ENCODE measurements at places on chromosomes 4 and X.

GRCh38 chrX:68829582-68830418 is 979 bp downstream of the EFNB1 start:
- no peak for DNase-seq

DNA sequence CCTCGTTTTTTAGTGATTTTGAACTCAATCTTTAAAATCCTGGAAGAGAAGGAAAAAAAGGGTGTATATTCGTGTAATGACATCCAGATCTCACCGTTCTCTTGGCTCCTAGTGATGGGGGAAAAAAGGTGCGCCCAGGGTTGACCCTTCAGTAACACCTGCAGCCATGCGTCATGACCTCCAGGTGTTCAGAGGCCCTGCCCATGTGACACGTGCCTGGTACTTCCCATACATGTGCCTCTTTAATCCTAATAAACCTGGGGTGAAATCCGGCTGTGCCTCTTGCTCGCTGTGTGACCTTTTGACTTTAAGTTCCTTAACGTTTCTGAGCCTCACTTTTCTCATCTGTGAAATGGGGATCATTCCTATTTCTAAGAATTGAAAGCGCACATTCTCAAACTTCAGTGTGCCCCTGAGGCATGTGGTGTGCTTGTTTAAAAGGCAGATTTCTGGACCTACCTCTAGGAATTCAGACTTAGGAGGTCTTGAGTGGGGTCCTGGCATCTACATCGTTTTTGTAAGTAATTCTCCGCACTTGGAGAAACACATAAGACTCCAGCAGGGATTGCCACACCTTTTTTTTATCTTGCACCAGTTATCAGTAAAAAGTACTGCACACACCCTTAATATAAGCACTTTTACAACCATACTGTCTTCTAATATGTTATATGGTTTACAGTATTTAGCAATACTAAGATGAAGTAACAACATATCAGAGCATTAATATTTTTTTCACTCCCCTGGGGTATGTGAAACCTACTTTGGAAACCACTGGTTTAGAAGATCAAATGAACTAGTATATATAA is 90.1 kb downstream of the RELL1 start:
- no peak for DNase-seq

GRCh38 chrX:2828959-2829411 is 255 bp downstream of the GYG2 start:
- no peak for DNase-seq

DNA sequence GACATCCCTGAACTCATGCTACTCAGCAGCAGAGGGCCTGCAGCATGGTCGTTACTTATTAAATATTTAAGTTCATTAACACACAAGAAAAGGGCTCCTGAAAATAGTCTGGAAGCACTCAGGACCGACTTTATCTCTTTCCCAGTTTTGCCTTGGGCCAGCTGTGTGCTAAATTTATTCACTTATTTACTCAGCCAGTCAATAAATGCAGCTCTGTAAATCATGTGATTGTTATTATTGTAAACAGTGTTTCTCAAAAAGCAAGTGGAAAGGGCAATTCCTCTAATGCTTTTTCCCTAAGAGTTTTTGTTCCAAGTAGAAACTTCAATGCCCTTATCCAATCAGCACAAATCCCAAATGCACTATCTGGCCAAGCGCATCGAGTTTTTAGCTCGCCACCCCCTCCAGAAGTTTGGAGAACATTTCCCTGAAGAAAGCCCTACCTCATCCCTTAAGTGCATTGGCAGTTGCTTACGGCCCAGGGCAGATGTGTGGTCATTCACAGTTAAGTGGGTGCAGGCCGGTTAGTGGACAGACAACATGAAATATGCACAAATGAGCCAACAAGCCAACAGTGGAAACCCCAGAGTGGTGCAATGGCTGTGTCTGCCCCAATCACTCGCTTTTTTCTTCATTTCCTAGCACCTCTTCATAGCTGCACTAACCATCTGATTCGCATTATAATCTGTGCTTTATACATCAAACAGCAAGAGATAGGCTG is 125.8 kb downstream of the SMIM20 start:
- no peak for DNase-seq

DNA sequence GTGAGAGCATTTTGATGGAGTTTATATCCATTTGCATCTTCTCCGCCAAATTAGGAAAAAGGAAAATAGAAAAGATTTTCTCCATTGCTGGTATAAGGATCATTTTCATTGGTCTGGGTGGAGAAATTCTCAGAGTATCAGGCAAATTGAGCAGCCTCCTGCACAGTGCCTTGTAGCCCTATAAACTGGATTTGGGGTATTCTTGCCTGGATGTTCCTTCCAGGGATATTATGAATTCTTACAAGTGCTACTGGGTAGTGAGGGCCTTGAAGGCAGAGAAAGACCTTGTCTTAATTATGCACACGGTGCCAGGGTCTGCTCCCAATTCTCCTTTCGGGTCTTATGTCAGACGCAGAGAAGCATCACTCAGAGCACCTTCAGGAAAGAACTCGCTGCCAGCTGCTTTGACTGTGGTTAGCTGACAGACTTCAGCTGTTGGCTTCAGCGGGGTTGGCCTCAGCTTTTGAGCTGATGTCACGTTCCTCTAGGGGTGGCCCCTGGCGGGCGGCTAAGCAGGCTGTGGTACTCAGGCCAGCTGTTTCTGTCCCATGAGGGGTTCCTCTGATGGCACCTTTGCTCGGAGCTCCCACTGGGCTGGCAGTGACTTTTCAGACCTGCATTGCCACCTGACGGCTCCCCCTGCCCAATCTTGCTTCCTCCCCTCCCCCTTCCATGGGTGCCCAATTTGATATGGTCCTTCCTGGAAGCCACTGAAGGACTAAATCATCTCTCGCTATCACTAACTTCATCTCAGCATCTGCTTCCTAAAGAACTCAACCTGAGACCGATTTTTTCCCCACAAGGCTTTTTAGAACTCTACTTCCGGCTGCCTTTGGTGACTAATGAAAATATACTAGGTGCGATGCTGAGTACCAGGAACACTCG is 519.5 kb downstream of the BCOR start:
- DNase-seq: no peak

- no peak for DNase-seq
Measured at GRCh38 chrX:38806875-38807621, 5.8 kb downstream of the MID1IP1 start.

DNA sequence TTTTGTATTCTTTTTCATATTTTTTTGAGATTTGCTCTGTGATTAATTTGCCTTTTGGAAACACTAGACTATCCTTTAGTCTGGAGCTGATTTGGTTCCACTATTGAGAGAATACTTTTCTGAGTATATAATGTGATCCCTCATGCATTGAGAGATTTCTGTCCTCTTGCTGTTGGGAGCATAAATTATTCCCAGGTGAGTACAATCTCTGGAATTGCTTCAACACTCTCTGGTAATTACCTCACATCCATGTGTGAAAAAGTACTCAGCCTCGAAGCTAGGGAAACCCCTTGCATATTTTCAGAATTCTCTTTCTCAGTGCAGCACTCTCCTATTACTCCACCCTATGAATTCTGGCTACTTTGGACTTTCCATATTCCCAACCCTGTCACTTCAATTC is 550.0 kb downstream of the RAPGEF2 start:
- no peak for DNase-seq

GRCh38 chrX:151762802-151763201 is 28.3 kb downstream of the CNGA2 start:
- no peak for DNase-seq

- DNase-seq: no peak
Measured at GRCh38 chr4:185849664-185850550, 37.9 kb upstream of the SORBS2 start.

GRCh38 chr4:73037057-73037456 is 32.5 kb downstream of the COX18 start:
- no peak for DNase-seq

- no peak for DNase-seq
Measured at GRCh38 chr4:1349359-1350168, 2.6 kb downstream of the UVSSA start.

DNA sequence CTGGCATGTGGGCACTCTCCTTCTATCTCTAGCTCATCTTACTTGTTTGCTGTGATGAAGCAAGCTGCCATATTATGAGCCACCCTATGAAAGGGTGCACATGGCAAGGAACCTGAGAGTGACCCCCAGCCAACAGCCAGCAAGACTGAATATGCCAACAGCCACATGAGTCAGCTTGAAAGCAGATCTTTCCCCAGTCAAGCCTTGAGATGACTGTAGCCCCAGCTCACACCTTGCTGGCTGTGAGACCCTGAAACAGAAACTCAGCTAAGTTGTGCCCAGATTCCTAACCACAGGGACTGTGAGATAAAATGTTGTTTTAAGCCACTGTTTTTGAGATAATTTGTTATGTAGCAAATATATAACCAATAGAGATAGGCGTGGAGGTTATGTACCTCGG is 36.2 kb downstream of the KDM5C start:
- no peak for DNase-seq

DNA sequence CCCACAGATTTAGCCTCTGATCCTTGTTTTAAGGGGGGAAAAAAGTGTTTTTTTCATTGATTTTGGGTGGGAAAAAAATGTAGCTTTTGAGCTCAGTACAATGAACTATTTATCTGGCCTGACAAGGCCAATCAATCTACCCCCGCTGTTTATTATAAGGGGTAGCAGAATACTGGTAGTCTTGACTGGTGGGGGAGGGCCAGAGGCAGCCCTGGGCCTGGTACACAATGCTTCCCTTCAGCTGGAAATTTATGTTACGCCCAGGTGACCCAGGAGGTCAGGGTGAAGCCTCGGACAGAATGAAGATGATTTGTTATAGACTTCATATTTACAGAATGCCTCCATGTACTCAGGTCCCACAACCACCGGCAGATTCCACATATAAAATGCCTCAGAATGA is 143.2 kb downstream of the SH3KBP1 start:
- no peak for DNase-seq

DNA sequence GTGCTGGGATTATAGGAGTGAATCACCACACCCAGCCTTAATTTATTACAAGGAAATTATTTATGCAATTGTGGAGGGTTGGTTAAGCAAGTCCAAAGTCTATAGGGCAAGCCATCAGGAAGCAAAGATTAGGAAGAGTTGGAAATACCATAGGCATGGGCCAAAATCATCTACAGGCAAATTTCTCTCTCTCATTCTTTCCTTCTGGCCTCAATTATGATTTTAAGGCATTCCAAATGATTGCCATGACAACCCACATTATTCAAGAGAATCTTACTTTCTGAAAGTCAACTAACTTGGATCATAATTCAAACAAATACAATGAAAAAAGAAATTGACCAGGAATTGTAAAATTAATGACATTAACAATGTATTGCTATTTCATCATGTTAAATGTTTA is 400.8 kb downstream of the GPM6A start:
- DNase-seq: peak; percentile 13

DNA sequence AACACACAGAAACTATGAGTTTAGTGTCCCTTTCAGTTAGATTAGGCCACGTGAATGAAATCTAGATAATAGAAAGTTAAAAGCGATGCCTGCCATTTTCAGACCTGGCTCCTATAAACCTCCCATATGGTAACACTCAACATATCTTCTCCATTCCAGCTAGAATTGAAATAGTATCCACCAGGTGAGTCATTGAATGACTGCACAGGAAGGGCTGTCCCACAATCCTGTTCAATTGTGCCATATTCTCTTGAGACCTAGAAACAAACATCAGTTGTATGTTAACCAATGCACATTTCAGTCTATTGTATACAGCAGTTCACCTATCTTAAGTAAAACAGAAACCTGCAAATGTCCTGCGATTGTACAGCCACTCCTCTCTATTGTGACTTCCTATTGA is 659.3 kb upstream of the SLIT2 start:
- DNase-seq: no peak

DNA sequence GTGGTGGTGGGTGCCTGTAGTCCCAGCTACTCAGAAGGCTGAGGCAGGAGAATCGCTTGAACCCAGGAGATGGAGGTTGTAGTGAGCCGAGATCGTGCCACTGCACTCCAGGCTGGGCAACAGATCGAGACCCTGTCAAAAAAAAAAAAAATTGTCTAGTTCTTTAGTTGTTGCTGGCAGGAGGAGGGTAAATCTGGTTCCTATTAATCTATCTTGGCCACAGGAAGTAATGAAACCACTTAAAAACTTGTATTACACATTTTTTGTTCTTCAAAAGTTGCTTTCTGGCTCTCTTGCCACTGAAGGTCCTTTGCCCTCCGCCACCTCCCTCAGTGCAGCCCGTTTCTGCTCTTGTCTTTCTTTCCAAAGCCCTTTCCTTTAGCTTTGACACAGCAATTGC is 102.9 kb upstream of the ARSJ start:
- DNase-seq: no peak

GRCh38 chr4:172095161-172095560 is 282.0 kb downstream of the GALNTL6 start:
- no peak for DNase-seq

- no peak for DNase-seq
Measured at GRCh38 chr4:100631281-100631968, 113.6 kb upstream of the EMCN start.

DNA sequence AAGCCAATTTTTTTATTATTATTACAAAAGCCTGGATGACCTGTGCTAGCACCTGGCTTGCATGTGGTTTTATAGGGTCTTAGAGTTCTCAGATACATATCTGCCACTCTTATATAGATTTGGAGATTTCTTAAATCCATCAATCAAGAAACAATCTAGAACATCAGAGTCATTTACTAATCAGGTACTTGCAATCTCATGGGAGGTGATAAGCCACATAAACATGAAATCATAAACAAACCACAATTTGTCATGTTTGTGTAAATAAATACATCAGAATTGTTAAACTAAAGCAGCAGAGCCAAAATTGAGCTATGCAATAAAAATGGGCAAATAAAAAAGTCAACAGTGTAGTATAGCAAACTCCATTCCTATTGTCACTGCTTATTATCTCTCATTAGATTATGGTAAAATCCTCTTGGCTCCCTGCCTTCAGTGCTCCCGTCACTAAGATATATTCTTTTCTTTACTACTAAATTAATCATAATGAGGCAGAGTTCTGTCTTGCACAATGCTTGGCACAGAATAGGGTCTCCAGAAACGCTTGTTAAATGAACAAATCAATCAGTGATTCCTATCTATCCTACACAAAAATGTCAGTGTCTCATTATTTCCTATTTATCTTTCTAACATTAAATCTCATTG is 108.7 kb upstream of the TTC29 start:
- no peak for DNase-seq

- DNase-seq: no peak
Measured at GRCh38 chr4:55296096-55296495, 49.9 kb upstream of the SRD5A3 start.

DNA sequence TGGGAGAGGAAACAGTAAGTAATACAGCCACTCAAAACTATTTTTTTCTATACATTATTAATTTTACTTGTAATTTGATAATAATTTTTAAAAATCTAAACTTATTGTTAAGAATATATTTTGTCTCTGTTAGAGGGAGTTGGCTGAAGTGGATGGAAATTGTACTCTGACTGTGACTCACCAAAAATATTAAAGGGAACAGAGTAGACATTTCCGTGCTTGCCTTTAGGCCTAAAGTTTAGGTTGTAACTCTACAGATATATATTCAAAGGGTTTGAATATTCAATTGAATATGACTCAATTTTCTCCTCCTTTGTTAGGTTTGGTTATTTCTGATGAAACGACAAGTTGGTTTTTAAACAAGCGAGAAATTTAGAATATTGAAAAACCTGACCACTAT is 128.3 kb upstream of the PITX2 start:
- no peak for DNase-seq

- no peak for DNase-seq
Measured at GRCh38 chr4:174211622-174212044, 71.8 kb downstream of the FBXO8 start.

GRCh38 chrX:143095816-143096215 is 70.1 kb downstream of the SPANXN4 start:
- DNase-seq: no peak
